ENCODE measurements at places on chromosomes 1 and 21.
A peak's percentile ranks its signal among the peaks of the same experiment; 100 is the strongest.

DNA sequence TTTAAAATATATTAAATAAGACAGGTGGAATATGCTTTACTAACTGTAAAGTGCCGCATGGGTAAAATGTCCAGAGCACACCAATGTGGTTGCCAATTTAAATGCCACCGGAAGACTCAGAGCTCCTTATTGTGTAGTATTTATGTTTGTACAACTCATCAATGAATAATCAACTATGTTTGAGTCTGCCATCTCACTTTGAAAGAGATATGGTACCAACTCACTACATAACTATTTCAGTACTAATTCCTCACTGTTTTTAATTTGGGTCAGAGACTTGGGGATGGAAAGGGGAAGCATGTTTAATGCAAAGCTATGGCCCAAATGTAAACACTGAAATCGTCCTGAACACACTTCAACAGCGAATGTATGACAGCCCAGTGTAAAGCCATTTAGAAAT, 144.8 kb downstream of the NR5A2 start:
- DNase-seq = no peak

DNA sequence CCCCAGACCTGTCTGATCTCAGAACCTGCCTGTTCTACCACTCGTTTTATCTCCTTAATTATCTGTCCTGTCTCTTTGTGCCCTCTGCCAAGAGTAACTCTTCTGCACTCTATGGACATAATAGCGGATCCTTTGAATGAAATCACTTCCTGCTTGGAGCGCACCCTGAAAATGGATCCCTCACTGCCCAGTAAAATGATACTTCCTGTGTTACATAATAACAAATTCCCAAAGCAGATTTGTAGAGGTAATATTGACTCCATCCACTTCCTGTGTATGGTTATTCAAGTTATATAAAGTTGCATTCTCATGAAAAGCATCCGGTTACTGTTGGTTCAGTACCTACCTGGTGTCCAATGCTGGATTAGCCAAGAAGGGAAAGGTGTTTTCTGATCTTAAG, 246.0 kb downstream of the TRABD2B start:
- DNase-seq = no peak

GRCh38 chr1:33608825-33609400, 136.5 kb downstream of the ZSCAN20 start:
- no peak for DNase-seq

- no peak for DNase-seq
Observed at GRCh38 chr1:156663178-156663577, 14.0 kb downstream of the NES start.

DNA sequence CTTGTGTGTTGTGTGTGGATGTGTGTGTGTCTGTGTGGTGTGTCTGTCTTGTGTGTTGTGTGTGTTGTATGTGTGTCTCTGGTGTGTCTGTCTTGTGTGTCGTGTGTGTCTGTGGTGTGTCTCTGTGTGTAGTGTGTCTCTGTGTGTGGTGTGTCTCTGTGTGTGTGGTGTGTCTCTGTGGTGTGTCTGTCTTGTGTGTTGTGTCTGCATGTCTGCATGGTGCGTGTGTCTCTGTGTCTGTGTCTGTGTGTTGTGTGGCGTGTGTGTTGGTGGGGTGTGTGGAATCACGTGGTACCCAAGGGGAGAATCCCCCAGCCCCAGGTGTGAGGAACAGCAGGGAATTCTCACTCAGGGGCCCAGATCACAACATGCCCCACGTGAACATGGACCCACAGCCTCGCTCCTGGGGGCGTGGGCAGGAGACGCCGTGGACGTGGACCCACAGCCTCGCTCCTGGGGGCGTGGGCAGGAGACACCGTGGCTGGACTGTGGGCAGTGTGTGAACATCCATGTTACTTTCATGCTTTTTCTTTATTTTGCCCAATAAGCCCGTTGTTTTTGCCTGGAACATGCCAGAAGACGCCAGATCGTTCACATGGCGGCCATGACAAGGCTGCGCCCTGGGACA, 67.8 kb downstream of the SLC19A1 start:
- no peak for DNase-seq

DNA sequence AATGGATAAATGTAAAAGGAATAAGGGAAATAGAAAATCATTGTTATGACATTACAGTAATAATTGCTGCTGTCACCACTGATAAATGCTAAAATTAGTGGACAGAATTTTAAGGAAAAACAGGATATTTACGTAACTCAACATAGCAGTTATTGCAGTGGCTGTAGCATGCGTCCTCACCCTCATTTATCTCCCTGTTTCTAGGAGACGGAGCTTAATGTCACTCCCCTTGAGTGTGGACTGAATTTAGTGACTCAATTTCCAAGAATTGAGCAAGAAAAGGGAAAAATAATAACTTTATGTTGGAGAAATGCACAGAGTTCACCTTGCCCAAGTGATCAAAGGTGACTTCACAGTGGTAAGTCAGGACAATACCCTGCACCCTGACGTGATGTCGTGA, 33.3 kb upstream of the COL18A1 start:
- no peak for DNase-seq

DNA sequence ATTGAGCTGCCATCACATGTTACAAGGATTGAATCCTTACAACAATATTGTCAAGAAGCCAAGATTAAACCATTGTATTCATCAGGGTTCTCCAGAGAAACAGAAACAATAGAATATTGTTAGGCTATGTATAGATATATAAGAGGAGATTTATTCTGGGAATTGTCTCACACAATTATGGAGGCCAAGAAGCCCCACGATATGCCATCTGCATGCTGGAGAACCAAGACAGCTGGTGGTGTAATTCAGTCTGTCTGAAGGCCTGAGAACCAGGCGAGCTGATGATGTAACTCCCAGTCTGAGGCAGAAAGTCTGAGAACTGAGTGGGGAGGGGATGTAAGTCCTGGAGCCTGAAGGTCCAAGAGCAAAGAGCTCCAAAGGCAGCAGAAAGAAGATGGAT, 14.5 kb upstream of the TTF2 start:
- no peak for DNase-seq

DNA sequence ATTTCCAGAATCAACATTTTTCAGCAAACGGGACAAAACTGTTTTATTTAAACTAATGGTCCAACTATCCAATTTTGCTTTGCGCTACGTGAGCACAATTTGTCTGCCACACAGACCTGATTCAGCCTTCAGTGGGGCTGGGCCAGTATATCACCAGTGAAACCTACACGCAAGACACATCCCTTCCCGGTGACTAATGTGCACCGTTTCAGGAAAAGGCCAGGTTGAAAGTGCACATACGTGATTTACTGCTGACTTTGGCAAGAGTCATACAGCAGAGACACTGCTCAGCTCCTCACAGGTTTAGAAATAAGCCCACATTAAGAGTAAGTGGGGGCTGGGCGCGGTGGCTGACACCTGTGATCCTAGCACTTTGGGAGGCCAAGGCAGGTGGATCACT, 5.1 kb upstream of the TMEM51 start:
- no peak for DNase-seq

DNA sequence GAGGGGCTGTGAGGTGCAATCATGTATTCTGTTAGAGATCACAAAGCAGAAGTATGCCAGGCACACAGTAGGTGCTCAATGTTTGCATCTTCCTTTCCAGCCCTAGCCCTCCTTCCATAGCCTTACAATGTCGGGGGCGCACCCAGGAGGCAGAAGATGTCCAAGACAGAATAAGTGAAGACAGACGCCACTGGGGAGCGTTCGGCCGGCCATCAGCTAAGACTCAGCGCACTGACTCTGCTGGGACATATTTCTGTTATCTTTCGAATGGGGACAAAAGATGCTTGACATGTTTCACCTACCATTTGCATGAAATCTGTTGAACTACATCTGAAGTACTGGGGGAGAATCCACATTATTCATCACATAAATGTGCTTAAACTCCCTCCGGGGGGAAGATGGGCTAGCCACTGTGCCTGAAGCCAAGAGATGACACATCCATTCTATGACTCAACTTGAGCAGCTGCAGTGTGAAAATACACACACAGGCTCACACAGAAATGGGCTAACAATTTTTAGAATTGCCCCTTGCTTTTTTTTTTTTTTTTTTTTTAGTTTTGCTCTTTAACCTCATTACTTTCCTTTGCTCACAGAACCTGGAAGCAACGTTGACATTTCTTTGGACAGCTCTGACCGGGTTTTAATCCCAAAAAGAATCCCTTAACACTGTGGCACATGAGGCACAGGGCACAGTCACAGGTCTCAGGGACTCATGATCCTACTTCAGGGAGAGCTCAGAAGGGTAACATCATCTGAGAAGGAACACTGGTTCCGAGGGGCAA, 7.9 kb downstream of the TIAM1 start:
- no peak for DNase-seq

- no peak for DNase-seq
Observed at GRCh38 chr1:39732730-39733129, 6.0 kb upstream of the PPIE start.

- no peak for DNase-seq
Observed at GRCh38 chr1:222995620-222996309, 147.3 kb downstream of the TLR5 start.

DNA sequence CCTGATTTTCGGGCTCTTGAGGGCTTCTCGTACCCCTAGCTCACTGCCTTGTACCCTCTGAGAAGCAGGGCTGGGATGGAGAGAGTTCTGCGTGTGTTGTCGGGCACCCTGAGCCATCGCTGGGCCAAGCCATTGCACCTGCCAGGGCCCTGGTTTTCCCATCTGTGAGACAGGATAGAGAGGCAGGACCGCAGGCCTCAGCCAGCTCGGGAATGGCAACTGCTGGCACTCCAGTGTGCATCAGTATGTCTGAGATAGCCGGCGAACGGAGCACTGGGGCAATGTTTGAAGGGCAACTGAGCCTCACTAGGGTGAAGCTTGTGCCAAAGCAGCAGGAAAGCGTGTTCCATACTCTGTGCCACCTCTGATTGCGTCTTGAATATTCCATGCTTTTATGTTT, 66.9 kb downstream of the TENT5C start:
- DNase-seq = no peak

GRCh38 chr1:66350001-66350547, 183.9 kb upstream of the SGIP1 start:
- DNase-seq = no peak

DNA sequence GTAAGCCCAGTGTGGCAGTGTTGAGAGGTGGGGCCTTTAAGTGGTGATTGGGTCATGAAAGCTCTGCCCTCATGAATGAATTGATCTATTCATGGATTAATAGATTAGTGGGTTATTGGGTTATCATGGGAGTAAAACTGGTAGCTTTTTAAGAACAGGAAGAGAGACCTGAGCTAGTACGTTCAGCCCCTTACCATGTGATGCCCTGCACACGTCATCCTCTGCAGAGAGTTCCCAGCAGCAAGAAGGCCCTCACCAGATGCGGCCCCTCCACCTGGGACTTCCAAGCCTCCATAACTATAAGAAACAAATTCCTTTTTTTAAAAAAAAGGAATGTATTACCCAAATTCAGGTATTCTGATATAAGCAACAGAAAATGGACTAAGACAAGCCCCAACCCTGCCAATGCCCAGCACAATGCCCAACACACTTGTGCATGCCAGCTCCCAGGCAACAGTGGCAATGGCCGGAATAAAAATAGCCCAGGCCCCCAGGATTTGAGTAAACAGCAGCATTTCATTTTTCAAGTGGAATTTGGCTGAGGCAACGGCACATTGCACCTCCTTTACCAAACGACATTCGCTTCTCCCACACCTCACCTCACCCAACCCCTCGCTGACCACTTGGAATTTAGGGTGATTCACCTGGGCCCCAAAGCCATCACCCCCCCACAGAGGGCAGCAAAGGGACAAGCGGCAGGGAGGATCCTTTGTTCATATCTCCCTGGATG, 215.9 kb downstream of the TOMM20 start:
- DNase-seq = no peak

GRCh38 chr1:86472767-86473166, 4.0 kb downstream of the CLCA1 start:
- no peak for DNase-seq

GRCh38 chr1:87370544-87370943, 41.9 kb downstream of the LMO4 start:
- no peak for DNase-seq

DNA sequence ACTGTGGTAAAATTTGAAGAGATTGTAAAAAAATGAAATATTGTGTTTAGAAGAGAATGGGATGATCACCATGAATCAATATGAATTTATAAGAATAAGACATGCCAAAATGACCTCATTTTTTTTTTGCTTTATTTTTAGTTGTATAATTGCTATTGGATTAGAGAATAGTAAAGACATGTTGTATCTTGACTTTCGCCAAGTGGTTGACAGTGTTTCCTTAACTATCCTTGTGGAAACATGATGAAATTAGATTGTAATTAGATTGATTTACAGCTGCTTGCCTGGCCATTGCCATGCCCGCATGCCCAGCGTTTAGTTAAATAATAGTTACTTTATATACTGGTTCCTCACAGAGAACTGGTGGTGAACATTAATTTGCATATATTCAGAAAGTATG, 154.9 kb downstream of the MAGI3 start:
- DNase-seq = no peak

- DNase-seq = no peak
Observed at GRCh38 chr1:232379063-232379434, 250.9 kb downstream of the SIPA1L2 start.

DNA sequence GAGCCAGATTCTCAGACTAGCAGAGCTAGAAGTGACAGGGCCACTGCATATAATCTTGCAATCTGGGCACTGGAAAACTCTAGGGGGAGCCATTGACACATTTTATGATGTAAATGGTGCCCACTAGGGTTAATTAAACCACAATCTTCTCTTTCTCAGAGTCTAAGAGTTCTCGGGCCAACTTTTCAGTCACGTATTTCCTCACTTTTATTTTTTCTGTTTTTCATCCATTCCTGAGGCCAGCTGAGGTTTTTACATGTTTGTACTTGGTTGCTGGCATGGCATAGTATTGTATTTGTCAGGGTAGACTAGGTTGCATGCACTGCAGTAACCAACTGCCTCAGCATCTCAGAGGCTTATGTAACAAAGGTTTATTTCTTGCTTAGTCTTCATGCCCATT, 138.2 kb downstream of the ZNF326 start:
- DNase-seq = peak; percentile 43

GRCh38 chr1:3896396-3897000, 3.6 kb downstream of the C1orf174 start:
- no peak for DNase-seq

DNA sequence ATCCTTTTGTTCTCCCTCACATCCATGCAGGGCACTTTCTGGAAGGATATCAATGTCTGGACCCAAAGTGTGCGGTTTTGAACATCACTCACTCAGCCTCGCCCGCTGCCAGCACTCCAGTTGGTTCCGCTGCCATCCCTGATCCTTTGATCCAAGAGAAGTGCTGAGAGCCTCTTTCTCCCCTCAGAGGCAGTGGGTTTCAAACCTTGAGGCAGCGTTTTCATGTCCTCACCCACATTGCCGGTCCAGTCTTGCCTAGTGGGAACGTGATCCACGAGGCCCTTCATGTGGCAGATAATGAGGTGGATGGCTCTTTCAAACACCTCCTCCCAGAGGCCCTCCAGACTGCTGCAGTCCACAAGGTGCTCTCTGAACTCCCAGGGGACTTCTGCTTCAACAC, 122.2 kb downstream of the ACTL8 start:
- no peak for DNase-seq

DNA sequence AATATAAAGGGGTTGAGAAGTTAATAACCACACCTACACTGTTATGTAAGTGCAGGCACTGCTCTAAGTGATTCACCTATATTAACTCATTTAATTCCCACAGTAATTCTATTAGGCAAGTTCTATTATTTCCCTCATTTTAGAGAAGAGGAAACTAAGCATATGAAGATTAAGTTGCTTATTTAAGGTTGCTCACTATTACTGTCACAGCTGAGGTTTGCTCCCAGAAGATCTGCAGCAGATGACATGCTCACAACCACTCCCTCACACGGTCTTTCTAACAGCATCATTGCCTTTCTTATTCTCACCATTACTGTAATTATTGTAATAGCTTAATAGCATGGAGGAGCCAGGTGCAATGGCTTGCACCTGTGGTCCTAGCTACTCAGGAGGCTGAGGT, 196.4 kb upstream of the GREM2 start:
- no peak for DNase-seq

GRCh38 chr1:233432916-233433315, 105.4 kb downstream of the MAP3K21 start:
- DNase-seq = no peak
